Stimulated activated CD4-positive, alpha-beta T cell treated with anti-CD3 and anti-CD28 coated beads, Interleukin-1b, Interleukin-23, amount 100 ng/mL, for 1 hour (primary cell): ENCODE measurements at places on chromosomes 5 and 9.
A peak's percentile ranks its signal among the peaks of the same experiment; 100 is the strongest.

GRCh38 chr5:1471997-1472963 is 27.0 kb upstream of the SLC6A3 start:
- DNase-seq, result no peak

DNA sequence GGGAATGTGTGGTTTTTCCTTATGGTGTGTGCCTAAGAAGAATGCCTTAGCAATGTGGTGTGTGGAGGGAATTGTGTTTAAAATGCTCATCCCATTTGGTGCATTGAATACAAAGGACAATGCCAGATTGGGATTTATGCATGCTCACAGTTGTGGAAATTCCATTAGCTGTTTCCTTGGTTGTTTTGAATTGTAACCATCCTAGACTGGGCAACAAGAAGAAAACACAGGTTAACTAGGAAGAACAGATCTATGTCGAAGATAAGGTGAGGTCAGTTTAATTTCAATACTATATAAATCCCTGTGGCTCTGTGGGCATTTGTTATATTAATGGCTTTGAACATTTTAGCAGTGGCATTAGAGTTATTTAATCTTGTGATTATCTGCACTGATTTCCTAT is 266.8 kb downstream of the MAT2B start:
- no peak for DNase-seq

- DNase-seq, result no peak
Observed at GRCh38 chr5:143693651-143694252, 118.2 kb upstream of the HMHB1 start.

DNA sequence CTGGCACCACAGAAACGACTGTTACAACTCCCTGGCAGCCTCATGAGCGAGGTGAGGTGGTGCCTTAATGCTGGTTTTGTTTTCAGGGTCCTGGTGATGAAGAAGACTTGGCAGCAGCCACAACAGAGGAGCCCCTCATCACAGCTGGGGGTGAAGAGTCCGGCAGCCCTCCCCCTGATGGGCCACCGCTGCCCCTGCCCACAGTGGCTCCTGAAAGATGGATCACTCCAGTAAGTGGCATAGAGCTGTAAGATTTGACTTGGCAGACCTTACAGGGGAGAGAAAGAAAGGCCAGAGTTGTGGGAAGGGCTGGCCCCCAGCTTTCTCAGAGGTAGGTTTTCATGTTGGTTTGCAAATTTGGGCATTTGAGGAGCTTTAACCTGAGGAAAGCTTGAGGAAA is 72.2 kb downstream of the COL15A1 start:
- DNase-seq, result no peak

DNA sequence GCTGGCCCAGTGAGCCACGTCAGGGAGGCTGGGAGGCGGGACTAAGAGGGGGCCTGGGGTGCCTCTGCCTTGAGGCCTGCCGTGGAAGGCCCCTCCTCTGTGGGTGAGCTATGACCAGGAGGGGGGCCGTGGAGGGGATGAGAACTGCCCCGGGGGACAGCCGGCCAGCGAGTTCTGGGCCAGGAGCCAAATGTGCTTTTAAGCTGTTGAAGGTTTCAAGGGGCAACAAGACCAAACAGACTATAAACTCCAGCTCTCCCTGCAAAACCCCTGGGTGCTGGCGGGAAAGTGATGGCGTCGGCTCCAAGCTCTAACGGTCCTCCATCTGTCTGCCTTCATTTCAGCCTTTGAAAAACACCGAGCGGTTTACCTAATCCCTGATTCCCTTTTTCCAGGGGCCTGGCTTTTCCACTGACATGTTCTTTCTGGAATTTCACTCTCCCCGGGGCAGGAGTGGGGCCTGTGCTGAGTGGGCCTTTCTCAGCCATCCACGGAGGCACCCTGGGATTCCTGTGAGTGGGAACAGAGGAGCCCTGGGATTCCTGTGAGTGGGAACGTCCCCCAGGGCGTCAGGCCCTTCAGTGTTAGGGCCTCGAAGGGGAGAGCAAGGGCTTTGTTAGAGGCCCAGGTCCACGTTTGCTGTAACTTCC is 65.6 kb downstream of the COL5A1 start:
- no peak for DNase-seq

DNA sequence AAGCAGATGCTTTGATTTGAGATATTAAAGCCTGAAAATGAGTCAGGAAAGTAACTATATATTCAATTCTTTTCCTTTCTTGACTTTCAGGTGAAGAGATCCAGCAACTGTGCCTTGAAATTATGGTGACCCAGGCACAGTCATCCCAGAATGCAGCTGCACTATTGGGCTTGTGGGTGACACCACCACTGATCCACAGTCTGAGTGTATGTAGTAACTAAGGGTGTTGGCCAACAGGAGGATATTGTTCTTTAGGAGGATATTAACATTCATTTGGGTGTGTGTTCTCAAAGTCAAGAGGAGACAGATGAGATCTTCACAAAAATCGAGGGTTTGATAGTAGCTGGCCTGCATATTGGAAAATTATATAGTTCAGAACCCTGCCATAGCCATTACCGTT is 53.2 kb downstream of the HACD4 start:
- DNase-seq, result no peak

- DNase-seq, result no peak
Observed at GRCh38 chr5:160843240-160843639, 8.8 kb downstream of the ATP10B start.

- no peak for DNase-seq
Observed at GRCh38 chr9:16661816-16662215, 208.7 kb downstream of the BNC2 start.

DNA sequence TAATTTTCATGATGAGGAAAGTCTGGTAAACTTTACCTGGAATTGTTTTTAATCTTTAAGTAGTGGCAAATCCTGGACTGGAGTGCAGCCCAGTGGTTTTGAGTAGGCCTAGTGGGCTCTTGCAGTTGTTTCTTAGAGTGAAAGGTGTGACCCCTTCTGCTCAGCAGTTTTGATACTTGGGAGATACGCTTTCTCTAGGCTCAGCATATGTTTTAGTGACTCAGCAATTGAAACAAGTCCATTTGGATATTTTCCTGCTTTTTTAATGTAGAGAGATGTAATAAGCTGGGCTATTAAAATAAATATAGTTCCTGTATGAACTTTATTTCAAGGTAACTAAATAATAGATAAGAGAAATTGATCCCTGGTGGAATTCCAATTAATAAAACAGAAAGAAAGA is 6.0 kb downstream of the POLR3G start:
- no peak for DNase-seq

GRCh38 chr5:83118471-83118870 is 41.1 kb downstream of the XRCC4 start:
- DNase-seq, result no peak

- peak; percentile 3 for DNase-seq
Observed at GRCh38 chr5:108728566-108729241, 19.0 kb upstream of the FER start.

- DNase-seq, result no peak
Observed at GRCh38 chr5:168417731-168418429, 68.4 kb upstream of the RARS1 start.

DNA sequence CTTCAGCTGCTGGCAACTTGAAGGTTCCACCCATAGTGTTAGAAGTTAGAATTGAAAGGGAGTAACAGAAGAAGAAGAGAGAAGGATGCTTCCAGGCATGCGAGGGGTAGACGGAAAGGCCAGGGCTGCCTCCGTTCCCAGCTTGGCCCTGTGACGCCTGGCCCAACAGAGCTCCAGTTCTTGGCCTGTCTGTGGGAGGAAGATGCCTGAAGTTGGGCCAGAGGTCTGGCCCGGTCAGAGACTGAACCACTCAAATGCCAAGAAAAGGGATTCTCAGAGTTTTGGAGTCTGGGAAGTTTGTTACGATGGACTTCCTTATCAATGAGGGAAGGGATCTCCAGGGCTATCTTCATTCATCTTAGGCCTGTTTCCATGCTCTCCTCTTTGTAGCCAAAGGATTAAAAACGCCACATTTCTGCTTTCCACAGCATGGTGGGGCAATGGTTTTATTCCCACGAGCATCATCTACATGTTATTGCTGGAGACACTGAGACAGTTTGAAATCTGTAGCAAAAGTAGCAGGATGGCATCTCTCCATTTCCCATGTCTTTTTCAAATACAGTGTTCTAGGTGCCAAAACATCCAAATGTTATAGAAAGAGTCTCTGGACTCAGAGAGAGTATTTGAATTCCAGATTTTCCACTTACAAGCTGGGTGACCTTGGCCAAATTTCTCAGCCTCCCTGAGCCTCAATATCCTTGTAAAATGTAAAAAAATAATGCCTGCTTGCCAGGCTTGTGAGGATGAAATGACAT is 65.4 kb upstream of the ANKRD55 start:
- no peak for DNase-seq

DNA sequence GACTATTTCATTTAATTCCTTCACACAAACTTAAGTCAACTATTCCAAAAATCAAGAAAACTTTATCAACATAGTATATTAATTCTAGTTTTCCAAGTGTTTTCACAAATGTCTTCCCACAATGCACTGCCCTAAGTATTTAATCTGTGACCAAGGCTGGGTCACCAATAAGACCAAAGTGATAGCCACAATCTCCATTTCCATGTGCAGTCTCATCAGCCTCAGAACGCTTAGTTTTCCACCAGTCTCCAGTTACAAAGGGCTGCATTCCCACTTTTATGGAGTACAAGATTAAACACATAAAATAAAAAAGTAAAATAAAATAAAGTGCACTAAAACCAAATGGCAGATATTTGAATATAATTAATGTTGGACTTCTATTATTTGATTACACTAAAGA is 371.6 kb upstream of the CCNH start:
- no peak for DNase-seq

DNA sequence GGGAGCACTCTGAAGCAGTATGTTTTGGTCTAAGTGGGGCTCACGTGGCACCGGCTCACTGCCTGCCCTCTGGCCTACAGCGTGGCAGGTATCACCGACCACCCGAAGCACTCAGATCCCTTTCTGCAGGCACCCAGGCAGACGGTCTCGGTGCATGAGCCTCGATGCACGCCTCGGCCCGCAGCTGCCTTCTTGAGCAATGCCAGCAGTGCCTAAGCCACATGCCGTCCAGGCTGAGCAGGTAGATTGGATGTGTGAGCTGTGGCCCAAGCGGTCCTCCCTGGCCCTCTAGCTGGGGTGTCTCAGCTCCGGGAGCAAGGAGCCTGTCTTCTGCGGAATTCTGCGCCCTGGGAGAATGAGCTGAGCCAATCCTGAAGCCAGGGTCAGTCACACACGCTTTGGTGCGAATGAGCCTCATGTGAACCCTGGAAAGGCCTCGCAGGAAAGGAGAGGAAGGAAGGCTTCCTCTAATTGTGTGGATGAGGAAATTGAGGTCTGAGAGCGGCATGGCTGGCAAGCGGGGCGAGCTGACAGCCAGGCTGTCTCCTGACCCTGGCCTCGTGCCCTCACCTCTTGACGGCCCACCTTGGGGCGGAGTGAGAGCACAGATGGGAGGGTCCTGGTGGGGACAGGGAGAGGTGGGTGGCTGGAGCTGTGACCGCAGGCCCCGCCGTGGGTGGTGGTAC is 14.4 kb downstream of the RXRA start:
- no peak for DNase-seq

DNA sequence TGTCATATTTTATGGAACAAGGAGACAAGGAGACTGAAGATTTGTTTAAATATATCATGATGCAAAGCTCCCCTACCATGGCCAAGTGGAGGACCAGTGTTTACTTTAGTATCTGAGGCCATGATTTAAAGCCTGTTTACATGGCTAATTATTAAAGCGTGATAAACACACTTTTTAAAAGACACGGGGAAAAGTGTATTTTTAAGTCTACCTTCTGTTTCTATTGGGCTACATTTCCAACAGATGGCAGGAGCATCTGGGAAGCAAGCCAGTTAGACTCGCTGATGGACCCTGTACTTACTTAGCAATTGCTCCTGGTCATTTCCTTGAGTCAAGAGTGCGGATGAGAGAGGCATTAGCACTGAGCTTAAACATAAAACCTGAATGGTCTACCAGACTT is 480.3 kb upstream of the SEMA6A start:
- DNase-seq, result no peak

- no peak for DNase-seq
Observed at GRCh38 chr9:100466171-100466828, 6.6 kb upstream of the TMEFF1 start.

- DNase-seq, result no peak
Observed at GRCh38 chr5:33688066-33688465, 203.7 kb downstream of the ADAMTS12 start.

DNA sequence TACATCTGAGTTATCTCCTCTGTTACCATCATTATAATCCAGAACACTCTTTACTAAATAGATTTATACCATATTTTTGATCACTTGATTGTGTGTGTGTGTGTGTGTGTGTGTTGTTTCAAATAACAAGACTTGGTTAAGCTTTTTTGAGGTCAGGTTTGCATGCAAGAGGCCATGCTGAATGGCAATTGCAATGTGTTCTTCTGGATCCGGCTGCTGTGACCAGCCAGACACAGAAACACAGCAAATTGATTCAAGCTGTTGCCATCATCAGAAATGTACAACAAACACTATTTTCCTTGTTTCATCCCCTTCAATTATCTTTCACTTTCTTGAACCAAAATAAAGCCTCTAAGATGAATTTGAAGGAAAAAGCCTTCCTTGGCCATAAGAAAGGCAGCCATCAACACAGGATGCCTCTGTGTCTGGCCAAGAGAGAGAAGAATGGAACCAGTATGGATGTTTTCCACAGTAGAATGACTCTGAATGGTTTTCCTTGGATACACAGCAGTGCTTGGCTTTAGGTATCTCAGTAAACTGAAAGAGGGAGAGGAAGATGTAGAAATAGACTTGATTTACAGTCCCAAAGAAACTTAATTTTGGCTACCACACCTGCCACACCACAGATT is 53.9 kb downstream of the DPYSL3 start:
- no peak for DNase-seq

GRCh38 chr5:171914726-171915338 is 91.6 kb downstream of the FBXW11 start:
- no peak for DNase-seq

GRCh38 chr9:130581766-130582165 is 2.4 kb downstream of the FUBP3 start:
- DNase-seq, result no peak

GRCh38 chr5:169354263-169354662 is 53.3 kb upstream of the SLIT3 start:
- no peak for DNase-seq

DNA sequence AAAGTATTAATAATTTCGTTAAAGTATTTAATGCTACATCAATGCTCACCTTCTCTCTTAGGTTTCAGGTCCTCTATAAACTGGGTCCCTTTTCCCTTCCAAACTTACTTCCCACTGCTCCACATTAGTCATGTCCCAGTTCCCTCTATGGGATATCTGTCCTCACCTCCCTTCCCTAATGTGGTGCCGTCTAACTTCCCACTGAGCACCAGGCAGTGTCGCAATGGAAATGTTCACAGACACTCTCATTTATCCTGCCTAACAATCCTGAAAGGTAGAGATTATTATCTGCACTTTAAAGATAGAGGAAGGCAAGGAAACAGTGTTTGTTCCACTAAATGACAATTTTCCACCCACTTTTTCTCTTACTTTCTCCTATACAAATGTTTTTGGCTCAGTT is 329.7 kb downstream of the CWC27 start:
- no peak for DNase-seq

DNA sequence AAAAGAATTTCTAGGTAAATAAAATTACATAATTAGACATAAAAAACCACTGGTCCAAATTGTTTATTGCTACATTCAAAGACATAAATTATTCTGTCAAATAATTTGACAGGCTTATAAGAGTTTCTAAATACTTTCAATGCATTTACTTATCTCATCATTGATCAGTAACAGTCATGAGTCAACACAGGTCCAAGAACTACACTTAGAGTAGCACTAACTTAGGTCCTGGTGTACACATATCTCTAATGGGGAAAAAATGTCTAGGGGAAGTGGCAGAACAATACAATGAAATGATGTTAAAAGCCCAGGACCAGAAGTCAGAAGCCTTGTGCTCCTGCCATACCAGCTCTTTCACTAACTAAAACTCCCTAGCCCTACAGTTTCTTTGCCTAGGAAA is 96.5 kb upstream of the SLCO6A1 start:
- no peak for DNase-seq

- no peak for DNase-seq
Observed at GRCh38 chr9:109779711-109780452, at the start of gene PALM2AKAP2. Gene PALM2AKAP2, plus strand, starts transcription at chr9:109780198. Its CDS starts 291 bp downstream, at chr9:109780489.
